T-helper 1 cell (primary cell): ENCODE measurements at places on chromosomes 7 and 10.

- DNase-seq = no peak
Observed at GRCh38 chr10:93854975-93855374, 38.8 kb upstream of the SLC35G1 start.

DNA sequence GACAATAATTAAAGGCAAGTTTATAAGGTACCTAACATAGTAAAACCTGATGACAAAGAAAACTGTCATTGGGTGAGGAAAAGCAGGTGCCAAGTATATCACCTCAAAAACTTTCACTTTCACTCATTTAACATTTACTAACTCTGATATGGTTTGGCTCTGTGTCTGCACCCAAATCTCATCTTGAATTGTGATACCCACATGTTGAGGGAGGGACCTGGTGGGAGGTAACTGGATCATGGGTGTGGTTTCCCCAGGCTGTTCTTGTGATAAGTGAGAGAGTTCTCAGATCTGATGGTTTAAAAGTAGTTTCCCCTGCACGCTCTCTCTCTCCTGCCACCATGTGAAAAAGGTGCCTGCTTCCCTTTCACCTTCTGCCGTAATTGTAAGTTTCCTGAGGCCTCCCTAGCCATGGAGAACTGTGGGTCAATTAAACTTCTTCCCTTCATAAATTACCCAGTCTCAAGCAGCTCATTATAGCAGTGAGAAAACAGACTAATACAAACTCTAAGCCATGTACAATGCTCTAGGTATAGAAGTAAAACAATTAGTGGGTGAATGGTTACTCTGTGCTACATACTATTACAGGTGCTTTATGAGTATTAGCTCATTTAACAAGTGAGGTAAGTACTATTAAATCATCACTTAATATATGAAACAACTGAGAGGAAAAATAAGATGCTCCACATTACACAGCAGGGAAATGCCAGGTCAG lies 199.0 kb downstream of the CHCHD3 start:
- DNase-seq = peak; percentile 12

DNA sequence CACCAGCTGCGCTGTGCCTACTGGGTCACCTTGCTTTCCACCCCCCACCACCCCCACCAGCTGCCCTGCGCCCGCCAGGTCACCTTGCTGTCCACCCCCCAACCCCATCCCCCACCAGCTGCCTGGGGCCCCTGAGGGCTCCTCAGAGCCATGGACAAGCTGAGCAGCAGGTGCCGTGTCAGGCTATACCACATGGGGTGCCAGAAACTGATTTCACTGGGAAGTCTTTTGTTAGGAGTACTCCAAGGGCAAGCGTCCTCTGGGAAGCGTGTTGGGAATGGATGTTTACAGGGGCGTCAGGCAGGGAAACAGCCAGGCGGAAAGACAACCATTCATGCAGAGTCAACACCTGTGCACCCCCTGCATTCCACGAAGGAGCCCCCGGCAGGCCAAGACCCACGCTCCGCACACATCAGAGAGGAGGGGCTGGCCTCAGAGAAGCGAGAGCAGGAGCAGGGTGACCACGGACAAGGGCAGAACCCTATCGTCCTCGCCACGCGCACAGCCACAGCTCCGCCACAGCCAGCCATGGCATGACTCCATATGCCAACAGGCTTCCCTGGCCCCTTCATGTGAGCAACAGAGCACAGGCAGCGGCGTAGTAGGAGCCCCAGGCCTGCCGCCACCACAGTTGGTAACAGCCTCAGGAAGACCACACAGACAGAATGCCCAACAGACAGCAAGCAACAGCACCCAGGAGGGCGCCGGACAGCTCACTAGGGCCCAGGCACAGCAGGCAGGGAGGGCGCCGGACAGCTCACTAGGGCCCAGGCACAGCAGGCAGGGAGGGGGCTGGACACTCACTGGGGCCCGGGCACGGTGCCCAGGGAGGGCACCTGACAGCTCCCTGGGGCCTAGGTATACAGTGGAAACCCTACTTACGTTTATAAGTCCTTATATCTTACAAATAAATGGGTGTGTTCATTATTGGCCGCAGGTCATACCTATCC lies 180.8 kb downstream of the MAD1L1 start:
- no peak for DNase-seq

GRCh38 chr10:78218798-78219490 lies 185.3 kb downstream of the RPS24 start:
- no peak for DNase-seq
